Stimulated activated CD8-positive, alpha-beta memory T cell treated with anti-CD3 and anti-CD28 coated beads, Interleukin-4, amount 100 ng/mL, for 1 hour (primary cell): ENCODE measurements at places on chromosomes 4 and X.

DNA sequence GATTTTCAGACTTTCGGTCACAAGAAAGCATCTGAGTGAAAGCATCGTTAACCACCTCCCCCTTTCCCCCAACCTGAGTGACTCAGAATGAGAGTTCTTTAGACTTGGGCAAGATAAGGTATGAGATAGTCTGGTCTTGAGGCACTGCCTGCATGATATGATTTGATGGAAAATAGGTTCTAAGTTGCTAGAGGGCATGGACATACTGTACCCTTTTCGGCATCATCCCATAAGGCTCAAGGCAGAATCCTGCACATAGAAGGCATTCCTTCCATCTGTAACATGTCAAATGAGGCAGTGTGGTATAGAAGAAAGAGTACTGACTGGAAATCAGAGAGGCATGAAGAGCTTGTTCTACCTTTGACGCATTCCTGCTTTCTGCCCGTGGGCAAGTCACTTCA is 16.8 kb upstream of the AMOT start:
- no peak for DNase-seq

DNA sequence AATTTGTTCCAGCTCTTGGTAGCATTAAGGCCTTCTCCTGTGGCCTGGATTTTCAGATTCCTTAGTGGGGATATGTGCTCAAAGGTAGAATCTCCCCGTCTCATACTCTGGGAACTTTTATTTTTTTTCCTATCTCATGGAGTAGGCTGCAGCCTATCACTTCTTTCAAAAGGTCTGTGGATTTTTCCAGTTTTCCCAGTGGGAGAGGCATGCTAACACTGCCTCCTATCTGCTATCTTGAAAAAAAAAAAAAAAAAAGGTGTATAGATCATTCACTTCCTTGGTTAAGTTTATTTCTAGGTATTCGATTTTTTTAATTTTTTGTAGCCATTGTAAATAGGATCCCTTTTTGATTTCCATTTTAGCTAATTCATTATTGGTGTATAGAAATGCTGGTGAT is 67.1 kb downstream of the IL15 start:
- DNase-seq, result no peak

DNA sequence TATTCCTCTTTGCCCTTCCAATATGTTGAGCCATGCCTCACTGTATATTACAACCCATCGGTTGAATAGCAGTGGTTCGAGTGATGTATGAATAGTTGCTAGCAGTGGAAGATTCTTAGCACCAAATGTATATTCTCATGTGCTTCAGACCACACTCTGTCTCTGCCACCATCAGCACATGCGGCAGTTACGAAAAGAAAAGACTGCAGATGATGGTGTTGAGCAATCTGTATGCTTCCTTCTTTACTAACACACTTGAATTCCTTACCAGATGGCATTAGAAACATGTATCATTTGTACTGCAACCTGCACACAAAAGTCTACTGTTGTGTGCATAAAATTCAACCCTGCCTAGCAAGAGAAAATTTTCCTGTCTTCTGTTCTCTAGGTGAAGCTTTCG is 214.6 kb downstream of the ENOX2 start:
- DNase-seq, result no peak

DNA sequence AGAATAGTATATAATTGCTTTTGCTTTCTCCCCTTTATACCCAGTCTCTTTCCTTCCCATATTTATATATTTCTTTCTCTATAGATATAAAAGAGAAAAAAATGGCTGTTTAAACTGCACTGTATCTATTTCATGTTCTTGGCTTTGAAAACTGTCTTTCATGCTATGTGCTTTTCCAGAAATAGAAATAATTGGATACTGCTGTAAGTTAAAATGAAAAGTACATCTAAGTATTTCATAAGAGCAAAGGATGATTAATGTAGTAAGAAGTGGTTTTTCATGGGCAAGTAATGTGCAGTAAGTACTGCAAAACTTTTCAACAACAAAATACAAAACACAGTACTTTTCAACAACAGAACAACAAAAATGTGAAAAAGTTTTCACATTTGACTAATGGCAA is 237.9 kb downstream of the SNCA start:
- no peak for DNase-seq

GRCh38 chrX:12567857-12568256 is 223.4 kb upstream of the PRPS2 start:
- DNase-seq, result no peak

DNA sequence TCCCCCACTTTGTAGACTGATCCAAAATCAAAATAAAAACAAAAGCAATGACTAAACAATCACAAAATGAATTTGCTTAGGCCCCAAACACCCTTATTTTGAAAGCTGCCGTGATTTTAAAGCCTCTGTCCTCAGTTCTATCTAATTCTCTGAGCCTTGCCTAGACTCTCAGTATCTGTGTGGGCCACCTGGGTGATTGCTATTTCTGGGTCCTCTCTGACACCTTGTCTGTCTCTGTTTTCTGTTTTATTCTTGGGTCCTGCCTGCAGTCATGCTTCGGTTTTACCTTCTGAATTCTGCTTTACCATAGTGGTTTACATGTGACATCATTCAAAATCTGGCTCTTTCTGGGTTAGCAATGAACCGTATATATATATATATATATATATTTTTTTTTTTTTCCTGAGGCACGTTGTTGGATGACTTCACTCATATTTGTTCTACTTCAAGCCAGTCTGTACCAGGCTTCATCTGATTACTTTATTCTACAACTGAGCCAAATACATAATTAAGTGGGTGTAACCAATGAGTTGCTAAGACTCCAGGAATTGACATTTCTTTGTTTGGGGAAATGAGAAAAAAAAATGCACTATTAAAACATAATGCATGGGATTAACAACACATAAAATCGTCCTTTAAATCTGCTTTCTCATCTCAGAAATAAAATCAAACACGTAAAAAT is 710.7 kb upstream of the SLIT2 start:
- DNase-seq, result no peak

GRCh38 chrX:19649226-19649995 is 134.1 kb upstream of the MAP3K15 start:
- no peak for DNase-seq
